ENCODE measurements at places on chromosomes 6 and 20. TPM values are rescaled to one million over a fixed set of nuclear protein-coding genes. Genes with fewer than 3 reads are reported as not detected.

DNA sequence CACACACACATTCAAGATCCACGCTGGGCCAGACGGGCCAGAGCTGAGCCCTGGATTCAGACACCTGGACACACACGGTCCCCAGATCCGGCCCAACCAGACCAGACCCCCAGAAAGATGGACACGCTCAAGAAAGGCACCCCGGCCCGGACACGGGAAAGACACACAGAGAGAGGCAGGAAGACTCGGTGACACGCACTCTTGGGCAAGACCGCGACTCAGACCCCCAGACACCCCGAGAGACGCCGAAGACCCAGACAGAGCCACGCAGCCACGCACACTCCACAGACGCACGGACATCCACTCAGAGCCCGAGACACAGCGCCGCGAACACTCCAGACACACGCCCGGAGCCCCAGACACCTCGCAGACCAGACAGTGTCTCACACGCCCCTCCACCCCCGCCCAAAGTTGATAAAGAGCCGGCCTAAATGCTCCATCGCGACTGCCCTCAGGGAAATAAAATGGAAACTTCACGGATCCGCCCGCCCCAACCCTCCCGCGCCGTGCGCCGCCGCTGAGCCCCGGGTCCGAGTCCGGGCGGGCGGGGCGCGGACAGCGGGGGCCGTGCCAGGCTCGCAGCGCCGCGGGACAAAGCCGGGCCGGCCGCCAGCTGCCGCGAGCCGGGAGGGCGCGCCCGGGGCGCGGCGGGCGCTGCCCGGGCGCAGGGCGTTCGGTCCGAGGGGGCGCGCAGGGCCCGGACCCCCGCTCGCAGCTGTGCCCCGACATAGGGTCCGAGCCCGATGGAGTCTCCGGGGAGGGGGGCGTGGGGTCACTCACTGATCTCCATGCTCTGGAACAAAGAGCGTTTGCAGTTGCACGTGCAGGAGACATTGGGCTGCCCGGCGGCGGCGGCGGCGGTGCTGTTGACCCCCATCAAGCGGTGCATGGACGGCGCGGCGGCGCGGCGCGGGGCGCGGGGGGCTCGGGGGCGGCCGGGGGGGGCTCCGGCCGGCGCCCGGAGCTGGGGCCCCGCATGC is 831 bp downstream of the PMEPA1 start:
- no peak for DNase-seq

The SLC17A1 gene
- total RNA-seq, result not detected

The GLP1R gene
- total RNA-seq, result not detected

The ME1 gene
- 16.1 TPM for total RNA-seq

DNA sequence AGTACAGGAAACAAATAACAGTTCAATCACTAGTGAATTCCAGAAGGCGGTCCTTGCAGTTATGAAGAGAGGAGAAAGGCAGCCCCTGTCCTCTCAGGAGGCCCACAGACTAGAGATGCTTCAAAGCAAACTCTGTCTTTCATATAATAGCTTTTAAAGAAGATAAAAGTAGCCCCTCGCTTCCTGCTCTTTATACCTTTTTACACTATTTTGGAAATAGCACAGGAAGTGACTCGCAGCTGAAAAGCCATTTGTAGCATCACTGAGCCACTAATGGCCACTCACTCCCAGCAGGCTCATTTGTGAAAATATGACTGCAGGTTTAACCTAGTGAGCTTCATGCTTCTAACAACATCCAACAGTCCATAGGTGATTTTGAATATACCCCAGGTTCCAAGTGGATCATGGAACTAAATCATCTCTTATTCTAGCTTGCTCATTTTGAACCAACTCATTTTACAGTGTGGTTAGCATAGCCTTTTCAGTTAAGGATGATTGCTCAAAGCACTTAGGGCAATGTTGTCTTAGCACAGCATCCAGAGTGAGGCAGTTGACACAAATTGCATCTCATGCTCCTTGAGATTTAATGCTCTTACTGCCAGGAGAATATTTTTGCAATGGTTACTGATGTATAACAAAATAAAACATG is 136.0 kb upstream of the NRSN1 start:
- DNase-seq, result no peak

DNA sequence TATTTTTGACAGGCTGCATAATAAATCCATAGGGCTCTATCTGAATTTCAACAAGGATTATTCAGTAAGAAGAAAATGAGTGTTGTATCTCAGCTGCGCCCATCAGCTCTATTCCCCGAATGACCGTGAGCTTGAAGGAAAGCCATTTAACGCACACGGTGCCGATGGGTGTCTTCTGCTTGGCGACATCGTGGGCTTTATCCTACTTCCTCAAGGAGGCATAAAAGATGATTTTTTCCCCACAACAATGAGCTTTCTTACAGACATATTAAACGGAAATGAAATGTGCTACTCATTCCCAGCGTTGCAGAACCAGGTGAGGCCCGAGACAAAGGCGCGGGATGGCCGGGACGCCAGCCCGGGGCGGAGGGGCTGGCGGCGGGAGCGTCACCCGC is 710 bp downstream of the DYNLT1 start:
- DNase-seq, result no peak
